LHCN-M2 (cell line): ENCODE measurements at places on chromosomes 3 and 15. TPM values are rescaled to one million over a fixed set of nuclear protein-coding genes. Genes with fewer than 3 reads are reported as not detected.

MUC20 gene
- not detected in 2 replicates for total RNA-seq

WDR93 gene
- total RNA-seq: not detected in 2 replicates

SH3GL3 gene
- not detected in 2 replicates for total RNA-seq

UBAP1L gene
- 0.38 and 0.69 TPM in 2 replicates for total RNA-seq

B3GNT5 gene
- 42.1 and 52.6 TPM in 2 replicates for total RNA-seq

HIGD2B gene
- not detected in 2 replicates for total RNA-seq

EPB42 gene
- total RNA-seq: not detected in 2 replicates

ARGFX gene
- not detected in 2 replicates for total RNA-seq

POLR2H gene
- 106 and 116 TPM in 2 replicates for total RNA-seq

IDH2 gene
- total RNA-seq: 62.7 and 70.3 TPM in 2 replicates

POLR2M gene
- 38.5 and 169 TPM in 2 replicates for total RNA-seq

MFSD1 gene
- 107 and 116 TPM in 2 replicates for total RNA-seq

SLC28A2 gene
- not detected in 2 replicates for total RNA-seq
